GM23338 (cell line): ENCODE measurements at places on chromosomes 1 and 21.

DNA sequence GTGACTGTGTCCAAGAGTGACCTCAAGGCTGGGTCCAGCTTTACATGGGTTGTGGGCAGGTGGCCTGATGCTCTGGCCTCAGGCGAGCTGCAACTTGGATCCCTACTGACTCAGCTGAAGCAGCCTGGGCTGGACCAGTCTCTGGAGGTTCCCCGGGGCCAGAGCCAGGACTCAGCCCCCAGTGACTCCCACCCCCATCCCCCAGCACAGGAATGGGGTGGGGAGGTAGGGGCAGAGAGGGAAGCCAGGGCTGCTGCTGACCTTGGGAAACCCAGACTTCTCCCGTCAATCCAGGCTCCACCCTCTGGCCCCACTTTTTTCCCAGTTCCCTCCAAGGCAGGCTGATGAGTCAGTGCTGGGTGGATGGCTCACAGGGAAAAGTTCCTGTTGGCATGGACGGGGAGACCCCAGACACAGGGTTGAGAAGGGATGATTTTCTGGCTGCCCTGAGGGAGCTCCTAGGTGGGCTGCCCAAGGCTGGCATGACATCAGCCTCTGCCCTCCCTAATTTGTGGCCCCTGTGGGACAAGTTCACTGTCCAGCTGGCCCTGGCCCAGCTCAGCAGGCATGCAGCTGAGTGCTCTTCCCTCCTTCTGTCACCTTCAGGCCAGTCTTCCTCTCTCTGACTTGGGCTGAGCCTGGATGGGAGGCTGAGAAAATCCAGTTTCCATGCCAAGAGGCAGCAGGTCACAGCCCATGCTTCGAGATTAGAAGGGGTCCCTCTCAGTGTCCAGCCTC lies 2.2 kb downstream of the ZC3H12A start:
- peaks cover 52% of the 10 kb centered on the region for H3K4me1 ChIP-seq
- no peak for DNase-seq
- H3K27me3 ChIP-seq, result peaks cover 15% of the 10 kb centered on the region
- H3K36me3 ChIP-seq, result no peaks in the 10 kb centered on the region
- peak overlapping the region; percentile 77 for H3K4me3 ChIP-seq

- H3K4me3 ChIP-seq, result no peak overlapping the region
- no peak for DNase-seq
- peaks cover 32% of the 10 kb centered on the region for H3K36me3 ChIP-seq
- H3K27ac ChIP-seq, result peak overlapping the region; percentile 26
Observed at GRCh38 chr1:219991919-219992318, 54.4 kb downstream of the EPRS1 start.

GRCh38 chr1:71640116-71640515 lies 559.3 kb upstream of the ZRANB2 start:
- no peaks in the 10 kb centered on the region for H3K27me3 ChIP-seq
- no peak overlapping the region for H3K4me3 ChIP-seq
- DNase-seq, result no peak
- H3K27ac ChIP-seq, result no peak overlapping the region

DNA sequence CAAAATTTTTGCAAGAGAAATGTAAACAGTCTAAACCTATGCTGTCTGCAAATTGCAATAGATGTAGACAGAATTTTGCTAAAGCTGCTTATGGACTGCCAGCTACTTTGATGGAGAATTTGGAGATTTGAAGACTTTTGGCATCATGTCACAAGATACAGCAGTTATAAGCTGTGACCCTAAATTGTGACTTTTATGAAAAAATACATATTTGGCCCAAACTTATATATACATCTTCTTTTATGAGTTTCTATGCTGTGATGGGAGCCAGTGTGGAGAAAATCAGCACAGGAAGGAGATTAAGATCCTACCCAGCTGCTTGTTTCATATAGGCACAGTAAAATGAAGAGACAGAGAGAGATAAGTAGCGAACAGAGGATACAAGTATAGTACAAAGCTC lies 1595.4 kb downstream of the PLA2G4A start:
- H3K27ac ChIP-seq, result no peak overlapping the region
- no peaks in the 10 kb centered on the region for H3K27me3 ChIP-seq
- no peak for DNase-seq
- no peaks in the 10 kb centered on the region for H3K36me3 ChIP-seq
- H3K4me3 ChIP-seq, result no peak overlapping the region

DNA sequence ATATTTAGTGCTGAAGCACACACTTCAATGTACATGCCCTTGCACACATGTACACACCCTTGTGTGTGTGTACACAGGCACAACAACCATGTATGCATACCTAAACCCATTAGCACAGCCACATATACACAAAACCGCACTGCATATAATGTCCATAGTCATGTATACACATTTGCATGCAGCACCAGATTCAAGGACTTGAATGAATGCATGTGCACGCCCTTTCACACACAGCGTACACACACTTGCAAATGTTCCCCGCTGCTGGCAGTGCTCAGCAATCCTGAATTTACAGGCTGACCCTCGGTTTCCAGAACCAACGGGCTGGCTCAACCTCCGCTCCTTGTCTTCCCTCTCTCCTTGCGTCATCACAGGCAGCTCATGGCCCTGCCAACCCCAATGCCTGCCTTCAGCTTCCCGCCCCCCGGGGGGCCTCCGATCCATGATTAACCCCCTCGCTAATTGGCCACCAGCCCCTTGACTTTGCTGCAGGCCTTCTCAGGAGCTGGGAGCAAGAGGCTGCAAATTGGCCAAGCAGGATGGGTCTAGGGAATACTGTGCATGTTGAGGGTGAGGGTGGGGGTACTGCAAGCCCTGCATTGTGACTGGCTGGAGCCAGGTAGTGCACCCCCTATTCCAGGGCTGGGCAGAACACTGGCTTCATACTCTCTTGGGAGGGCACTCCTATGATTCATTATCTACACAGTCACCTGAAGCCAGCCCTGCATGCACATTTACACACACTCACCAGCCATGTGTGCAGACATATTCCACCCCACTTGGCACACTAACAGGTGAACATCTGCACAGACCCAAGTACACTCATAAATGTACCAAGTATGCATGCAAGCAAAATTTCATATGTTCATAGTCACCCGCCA lies 7.9 kb downstream of the GPR3 start:
- peak; percentile 43 for DNase-seq
- H3K4me1 ChIP-seq, result peaks cover 43% of the 10 kb centered on the region
- no peak overlapping the region for H3K27ac ChIP-seq
